Forelimb muscle (tissue), 1 donor: ENCODE measurements at places on chromosomes 3 and 15.
A peak's percentile ranks its signal among the peaks of the same experiment; 100 is the strongest.

DNA sequence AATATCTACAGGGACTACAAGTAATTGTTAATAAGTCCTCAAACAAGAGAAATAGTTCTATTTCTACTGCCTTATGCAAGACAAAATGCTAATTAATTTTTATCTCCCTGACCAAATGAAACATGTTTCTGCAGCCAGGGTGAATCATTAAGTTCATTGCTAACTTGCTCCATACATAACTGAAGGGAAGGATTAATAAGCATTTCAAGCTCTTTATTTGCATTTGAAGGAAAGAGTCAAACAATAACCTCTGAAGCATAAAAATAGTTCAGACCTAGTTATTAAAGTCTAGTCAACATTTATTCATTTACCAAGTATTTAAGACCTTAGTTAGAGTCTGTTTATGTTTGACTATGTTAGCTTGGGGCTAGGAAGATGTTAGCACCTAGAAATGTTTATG lies 120.0 kb downstream of the ATP1B3 start:
- no peak for DNase-seq

- DNase-seq, result no peak
These were observed 240.7 kb downstream of the SHOX2 start for GRCh38 chr3:157865352-157866000.

DNA sequence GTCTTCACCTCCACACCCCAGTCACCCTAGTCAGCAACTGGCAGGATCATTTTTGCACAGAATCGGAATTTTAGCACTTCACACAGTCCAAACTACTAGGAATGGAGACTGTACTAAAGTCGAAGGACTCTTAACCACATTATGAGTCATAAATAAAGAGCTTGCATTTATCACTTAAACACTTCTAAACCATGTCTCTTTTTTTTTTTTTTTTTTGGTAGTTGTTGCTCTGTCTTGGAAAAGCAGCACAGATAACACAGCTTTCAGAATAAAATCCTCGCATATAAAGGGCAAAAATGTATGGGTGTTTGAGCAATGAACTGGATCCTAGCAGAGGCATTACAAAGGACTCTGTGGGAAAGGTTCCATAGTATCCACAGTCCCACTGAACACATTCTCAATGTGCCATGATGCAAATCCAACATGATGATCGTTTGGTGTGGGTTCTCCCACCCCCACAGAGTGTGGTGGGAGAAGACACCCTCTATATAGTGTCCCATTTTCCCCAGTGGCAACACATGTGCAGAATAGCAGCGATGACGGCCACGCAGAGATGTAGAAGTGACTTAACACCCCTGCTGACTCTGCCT lies 47.1 kb downstream of the FOXP1 start:
- DNase-seq, result no peak

GRCh38 chr3:95464346-95464745 lies 1350.0 kb upstream of the EPHA6 start:
- DNase-seq, result no peak

GRCh38 chr3:130601442-130601971 lies 84.5 kb downstream of the COL6A6 start:
- no peak for DNase-seq

- no peak for DNase-seq
These were observed at the start of gene PCOLCE2 for GRCh38 chr3:142888481-142889211. PCOLCE2 (minus strand) TSS chr3:142889083; CDS start chr3:142888896, 187 bp downstream.

DNA sequence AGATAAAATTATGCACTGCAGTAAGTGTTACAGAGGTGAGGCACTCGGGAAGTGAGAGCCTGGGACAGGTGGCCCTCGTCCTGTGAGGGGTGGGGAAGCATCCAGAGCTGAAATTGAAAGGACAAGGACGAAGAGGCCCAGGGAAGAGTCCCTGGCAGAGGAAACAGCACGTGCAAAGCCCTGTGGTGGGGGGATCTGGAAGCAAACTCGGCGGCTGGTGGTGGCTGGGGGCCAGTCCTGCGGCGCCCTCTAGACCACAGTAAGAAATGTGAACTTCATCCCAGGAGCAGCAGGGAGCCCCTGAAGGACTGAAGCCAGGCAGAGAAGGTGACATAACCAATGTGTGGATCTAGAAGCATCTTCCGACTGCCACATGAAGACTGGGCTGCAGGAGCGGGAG lies 42.8 kb downstream of the GRIP2 start:
- DNase-seq, result no peak

GRCh38 chr3:131143802-131144201 lies 117.1 kb downstream of the NEK11 start:
- DNase-seq, result no peak

GRCh38 chr3:108887777-108888176 lies 65.2 kb downstream of the TRAT1 start:
- no peak for DNase-seq

DNA sequence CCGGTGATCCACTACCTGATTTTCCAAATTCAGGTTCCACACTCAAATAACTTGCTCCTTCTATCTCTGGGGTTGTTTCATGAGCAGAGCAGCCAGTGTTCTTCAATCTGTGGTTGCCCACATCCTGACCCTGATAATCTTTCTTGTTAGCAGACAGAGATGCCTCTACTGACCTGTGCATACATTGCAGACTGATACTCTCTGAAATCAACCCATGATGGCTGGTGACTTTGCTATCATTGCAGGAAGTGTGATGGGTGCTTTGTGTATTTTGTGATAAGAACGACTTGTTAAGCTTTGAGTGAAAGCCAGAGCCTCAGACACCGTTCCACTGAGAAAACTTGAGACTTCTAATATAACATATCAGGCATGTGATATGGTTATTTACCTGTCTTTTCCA lies 39.9 kb downstream of the GATM start:
- no peak for DNase-seq

GRCh38 chr3:64345371-64345770 lies 120.1 kb upstream of the PRICKLE2 start:
- DNase-seq, result peak; percentile 70

- no peak for DNase-seq
These were observed 242.1 kb downstream of the ITPR1 start for GRCh38 chr3:4735243-4735642.

GRCh38 chr3:111979434-111980038 lies 710 bp downstream of the ABHD10 start:
- no peak for DNase-seq

DNA sequence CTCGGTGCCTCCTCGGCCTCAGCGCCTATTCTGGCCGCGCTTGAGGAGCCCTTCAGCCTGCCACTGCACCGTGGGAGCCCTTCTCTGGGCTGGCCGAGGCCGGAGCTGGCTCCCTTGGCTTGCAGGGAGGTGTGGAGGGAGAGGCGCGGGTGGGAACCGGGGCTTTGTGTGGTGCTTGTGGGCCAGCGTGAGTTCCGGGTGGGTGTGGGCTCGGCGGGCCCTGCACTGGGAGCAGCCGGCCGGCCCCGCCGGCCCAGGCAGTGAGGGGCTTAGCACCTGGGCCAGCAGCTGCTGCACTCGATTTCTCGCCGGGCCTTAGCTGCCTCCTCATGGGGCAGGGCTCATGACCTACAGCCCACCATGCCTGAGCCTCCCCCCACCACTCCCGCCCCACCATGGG lies 26.6 kb upstream of the TRIM42 start:
- no peak for DNase-seq

DNA sequence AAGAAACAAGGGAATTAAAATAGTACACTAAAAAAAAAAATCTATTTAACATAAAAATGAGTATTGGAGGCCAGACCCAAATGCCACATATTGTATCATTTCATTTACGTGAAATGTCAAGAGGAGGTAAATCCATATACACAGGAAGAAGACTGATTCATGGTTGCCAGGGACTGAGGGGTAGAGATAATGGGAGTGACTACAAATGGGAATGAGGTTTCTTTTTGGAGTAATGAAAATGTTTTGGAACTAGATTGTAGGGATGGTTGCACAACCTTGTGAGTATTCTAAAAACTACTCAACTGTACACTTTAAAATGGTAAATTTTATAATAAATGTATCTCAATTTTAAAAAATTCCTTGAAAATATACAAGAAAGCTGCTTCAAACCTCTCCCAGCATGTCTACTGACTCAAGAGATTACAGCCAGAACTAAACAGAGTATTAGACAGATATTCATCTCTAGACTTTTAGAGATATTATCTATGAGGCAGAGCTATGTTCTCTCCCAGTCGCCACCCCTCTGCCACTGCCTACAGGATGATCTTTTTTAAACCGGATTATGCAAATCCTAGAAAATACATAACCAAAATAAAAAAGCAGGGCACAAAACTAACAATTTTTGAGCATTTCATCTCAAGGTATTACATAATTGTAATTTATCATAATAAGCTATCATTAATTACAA lies 6.2 kb downstream of the HLTF start:
- DNase-seq, result no peak

GRCh38 chr15:63923993-63924950 lies 90.5 kb upstream of the HERC1 start:
- DNase-seq, result no peak

- DNase-seq, result no peak
These were observed 382.0 kb downstream of the ROBO2 start for GRCh38 chr3:77421916-77422315.

DNA sequence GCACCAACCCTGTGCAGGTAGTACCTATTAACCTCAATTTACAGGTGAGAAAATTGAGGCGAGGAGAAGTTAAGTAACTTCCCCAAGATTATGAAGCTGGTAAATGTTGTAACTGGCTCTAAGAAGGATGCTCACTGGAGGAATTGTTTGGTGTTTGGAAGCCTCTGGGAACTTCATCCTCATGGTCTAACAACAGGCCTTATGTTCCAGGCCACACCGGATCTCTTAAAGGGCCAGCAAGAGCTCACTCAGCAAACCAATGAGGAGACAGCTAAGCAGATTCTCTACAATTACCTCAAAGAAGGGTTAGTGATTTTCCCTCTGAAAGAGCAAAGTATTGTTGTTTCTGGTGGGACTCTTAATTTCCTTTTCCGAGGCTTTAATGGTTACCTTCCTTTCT lies 63.9 kb downstream of the CGNL1 start:
- no peak for DNase-seq

- DNase-seq, result no peak
These were observed 62.4 kb upstream of the RARB start for GRCh38 chr3:25365636-25366035.

GRCh38 chr3:13654330-13655060 lies 105.6 kb downstream of the FBLN2 start:
- DNase-seq, result no peak

DNA sequence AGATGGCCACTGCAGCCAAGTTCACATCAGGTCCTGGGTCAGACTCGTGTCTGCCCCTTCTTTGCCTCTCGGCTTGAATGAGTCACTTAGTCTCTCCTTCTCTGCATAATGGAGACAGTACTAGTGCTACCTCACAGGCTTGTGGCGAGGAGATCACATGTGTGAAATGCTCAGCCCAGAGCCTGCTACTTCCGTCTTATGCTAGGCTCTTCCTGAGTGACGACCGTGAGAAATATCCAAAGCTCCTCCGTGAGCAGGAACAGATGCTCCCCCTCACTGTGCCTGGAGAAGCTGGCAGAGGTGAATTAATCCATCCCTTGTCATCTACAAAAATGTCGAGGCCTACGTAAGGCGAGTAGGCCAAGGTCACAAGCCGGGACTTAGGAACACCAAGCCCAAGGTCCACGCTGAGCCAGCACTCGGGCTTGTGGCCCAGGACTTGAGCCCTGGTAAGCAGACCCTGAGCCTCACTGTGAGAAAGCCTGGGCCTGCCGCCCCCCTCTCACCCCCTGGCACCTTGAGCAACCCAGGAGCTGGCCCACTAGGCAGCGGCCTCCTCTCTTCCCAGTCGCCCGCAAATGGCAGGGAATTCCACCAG lies 17.9 kb downstream of the PAK6 start:
- no peak for DNase-seq

DNA sequence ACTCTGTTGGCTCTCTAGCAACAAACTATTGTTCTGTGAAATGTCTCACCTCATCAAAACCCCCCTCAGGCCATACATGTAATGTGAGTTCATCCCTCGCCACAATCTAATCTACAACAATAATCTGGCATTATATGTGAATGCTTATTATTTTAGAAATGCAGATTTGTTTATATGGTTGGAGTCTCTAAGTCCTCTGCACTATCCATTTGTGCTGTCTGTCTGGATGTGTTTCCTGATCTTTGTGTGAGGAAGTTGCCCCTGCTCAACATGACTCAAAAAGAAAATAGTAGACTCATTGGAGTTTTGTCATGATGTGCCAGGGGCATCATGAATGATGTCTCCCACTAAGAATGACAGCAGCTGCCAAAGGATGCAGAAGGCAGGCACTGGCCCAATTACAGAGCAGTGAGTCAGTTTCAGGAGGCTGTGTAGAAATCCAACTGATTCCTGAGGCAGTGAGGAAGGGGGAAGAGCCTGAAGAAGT lies 161.6 kb upstream of the PDZRN3 start:
- DNase-seq, result no peak

DNA sequence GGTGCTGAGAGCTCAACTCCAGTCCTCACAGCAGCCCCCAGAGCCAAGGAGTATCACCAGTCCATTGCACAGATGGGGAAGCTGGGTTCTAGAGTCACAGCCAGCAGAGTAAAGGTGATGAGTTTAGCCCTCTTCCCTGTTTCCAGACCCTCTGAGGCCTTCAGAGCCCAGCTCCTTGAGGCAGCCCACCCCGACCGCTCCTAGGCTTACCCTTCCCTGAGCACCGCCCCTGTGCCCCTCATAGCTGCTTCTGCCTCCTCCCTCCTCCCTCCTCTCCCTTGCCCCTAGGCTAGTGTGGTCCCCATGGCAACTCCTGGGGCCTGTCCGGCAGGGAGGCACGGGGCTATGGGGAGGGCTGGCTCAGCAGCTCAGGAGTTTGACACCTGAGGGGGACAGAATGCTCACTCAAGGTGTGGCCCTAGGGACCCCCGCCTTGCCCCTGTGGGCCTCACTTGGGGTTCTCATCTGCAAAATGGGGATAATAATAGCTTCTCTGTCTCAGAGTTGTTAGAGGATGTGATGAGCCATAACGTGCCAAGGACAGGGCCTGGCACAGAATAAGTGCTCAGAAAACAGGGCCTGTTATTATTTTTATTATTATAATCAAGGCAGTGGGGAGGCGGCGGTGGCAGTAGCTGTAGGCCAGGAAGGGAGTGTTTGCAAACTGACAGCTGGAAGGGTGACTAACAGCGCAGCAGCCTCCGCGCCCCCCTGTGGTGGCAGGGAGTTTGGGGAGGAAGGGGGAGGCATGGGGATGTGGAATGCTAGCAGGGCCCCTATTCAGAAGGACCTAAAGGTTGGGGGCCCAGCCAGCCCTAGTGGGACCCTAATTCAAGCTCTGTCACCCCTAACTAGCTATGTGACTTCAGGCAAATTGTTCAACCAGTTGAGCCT lies 11.5 kb downstream of the CSK start:
- DNase-seq, result no peak

GRCh38 chr15:93288728-93289294 lies 199.8 kb upstream of the RGMA start:
- DNase-seq, result no peak

DNA sequence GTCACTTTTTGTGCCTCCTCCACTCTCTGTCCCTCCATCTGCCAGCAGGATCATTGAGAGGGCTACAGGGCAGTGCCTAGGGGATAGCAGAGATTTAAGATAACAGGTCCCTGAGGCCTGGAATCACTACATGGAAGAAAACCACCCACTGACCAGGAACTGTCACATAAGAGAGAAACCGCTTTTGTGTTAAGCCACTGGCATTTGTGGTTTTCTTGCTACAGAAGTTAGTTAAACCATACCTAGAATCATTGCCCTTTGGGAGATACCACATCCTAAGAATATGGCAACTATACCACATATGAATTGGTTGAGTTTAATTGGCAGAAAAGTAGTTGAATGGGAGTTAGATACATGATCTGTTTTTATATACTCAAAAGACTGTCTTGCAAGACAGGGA lies 112.8 kb upstream of the LPP start:
- no peak for DNase-seq
